ENCODE measurements at places on chromosomes 7 and 10.

DNA sequence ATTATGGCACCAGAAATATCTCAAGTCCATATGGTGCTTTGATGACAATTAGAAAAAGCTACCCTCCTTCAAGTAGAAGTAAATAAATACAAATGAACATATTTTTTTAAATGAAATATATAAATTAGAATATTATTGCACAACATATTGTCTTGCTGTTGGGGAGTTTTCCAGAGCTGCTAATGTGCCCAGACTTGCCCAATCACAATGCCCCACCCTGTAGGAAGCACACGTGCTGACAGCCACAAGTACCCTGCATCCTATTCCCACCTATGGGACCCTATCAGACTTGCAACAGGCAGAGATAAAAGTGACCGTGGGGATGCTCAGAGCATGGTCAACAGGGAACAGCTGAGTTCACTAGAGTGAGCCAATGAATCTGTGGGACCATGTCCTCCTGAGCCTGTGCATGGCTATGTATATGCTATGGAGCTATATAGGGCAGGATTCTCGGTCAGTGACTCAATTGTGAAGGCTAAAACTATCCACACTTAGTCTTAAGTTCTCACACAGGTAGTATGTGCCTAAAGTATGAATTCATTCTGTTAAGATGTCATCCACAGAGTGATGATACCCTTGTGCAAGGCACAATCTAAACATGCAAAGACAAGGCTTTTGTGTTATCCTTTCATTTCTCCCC lies 336.0 kb downstream of the HGF start:
- no peak for DNase-seq

- DNase-seq: no peak
Observed at GRCh38 chr10:69891057-69891617, 89.4 kb downstream of the COL13A1 start.

GRCh38 chr10:63434866-63435854 lies 30.6 kb downstream of the JMJD1C start:
- DNase-seq: no peak

- no peak for DNase-seq
Observed at GRCh38 chr7:3835109-3835508, 534.1 kb downstream of the SDK1 start.

DNA sequence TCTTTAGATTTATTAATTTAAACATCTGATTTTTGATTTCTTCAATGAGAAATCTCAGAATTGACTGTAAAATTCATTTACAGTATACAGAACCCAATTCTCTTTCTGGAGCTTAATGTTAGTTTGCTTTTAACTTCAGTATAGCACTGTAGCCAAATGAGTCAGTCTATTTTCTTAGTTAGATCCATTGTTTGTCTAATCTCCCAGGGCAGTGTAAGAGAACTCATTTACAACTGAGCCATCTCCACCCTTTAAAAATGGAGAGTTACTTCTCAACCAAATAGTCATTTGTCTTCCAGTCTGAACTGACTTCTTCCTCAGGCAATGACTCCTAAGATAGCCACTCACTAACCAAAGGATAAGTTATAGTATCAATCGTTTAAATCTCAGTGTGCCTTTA lies 3.0 kb upstream of the WNT2 start:
- no peak for DNase-seq

GRCh38 chr7:18459484-18460245 lies 35.9 kb upstream of the HDAC9 start:
- no peak for DNase-seq

GRCh38 chr7:44636926-44637325 lies 30.5 kb downstream of the OGDH start:
- no peak for DNase-seq

DNA sequence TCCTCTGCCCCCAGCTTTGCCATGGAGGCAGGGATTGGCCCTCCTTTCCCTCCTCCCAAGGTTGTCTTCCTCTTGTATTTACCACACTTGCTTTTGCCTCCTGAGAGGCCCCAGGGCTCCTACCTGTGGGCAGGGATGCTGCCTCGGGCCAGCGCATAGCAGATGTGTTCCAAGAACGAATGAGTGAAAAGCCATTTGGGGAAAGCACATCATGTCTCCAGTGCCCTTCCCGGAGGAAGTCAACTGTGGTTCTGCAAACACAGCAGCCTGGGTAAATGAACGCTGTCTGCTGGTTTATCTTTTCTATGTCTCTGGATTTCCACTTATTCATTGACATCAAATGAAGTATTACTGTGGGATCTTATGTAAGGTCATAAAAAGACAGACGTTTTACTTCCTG lies 161.7 kb downstream of the FANK1 start:
- DNase-seq: no peak

GRCh38 chr7:10507032-10507431 lies 466.6 kb upstream of the PHF14 start:
- no peak for DNase-seq

GRCh38 chr7:135661311-135662122 lies 797 bp upstream of the STMP1 start:
- no peak for DNase-seq

DNA sequence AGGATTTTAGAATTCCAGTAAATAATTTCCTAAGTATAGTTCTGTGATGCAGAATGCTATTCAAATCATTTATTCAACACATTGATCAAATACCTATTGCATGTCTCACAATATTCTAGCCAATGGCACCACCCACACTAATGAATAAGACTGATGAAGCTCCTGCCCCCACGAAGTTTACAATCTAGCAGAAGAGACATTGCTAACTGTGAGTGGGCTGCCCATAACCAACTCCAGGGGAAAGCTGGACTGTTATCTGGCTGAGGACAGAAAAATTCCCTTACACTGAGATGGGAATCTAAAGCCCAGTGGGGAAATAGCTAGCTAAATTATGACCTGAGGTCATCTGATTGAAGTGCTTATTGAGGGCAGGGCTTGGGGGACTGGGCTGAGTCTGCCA lies 128.8 kb upstream of the LYZL2 start:
- no peak for DNase-seq

GRCh38 chr10:34001087-34001580 lies 666.7 kb upstream of the NRP1 start:
- DNase-seq: no peak

DNA sequence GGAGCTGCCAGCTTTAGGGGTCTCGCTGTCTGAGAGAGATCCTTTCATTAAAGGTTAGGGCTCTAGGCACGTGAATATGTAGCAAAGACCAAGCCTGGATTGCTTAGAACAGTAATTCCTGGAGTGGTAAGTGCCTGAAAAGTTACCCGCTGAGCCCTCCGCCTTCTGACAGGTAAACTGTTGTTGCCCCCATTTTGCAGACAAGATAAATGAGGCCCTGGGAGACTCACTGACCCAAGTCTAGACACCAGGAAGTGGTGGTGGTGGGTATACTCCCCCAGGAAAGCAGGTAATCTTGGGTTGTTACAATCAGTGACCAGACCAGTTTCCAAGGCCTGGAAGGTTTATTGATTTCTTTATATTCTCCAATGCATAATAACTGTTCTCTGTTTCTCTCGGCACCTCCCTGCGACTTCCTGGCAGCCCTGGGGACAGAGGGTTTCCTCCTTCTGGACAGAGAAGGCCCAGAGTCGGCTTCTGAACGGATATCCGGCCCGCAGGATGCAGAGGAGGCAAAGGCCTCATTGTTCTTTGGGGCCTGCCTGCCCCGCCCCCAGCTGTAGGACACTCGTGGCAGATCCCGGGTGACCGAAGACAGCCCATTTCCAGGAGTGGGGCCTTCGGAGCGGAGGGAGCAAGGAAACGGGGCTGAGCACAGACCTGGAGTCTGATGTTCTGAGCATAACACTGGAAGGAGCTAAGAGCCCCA lies 1.3 kb upstream of the GRK5 start:
- DNase-seq: peak; percentile 41

DNA sequence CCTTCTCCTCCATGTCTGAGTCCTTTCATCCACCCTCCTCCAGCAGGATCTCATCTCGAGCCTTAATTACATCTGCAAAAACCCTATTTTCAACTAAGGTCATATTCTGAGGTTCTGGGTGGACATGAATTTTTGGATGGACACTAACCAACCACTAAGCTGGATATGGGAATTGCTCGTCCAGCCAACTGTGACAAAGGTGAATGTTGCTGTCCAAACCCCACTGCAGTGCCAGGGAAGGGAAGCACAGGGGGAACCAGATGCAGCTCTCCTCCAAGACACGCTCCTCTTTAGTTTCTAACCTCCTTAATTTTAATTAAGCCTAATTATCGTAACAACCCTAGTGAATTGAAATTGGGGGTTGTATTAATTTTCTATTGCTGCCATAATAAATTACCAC lies 65.1 kb upstream of the EBF3 start:
- DNase-seq: no peak

GRCh38 chr7:1241258-1241602 lies 8.6 kb downstream of the UNCX start:
- DNase-seq: no peak

DNA sequence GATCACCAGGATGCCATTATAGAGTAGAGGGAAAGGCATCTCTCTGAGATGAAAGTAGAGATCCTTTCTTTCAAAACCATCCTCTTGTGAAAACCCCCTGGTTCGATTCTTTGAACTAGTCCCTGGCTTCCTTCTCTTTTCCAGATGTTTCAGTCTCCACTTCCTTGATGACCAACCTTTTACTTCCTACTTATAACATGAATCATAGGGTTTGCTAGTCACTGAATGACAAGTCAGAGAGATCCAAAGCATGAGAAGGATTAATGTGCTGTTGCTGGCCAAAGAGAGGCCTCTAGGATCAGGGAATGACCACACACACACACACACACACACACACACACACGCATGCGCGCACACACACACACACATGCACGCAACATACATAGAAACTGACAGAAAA lies 161.1 kb upstream of the FRMD4A start:
- DNase-seq: no peak

GRCh38 chr7:100221231-100221718 lies 1.5 kb downstream of the PVRIG start:
- DNase-seq: peak; percentile 79

GRCh38 chr7:37467002-37467401 lies 18.3 kb upstream of the ELMO1 start:
- DNase-seq: no peak

DNA sequence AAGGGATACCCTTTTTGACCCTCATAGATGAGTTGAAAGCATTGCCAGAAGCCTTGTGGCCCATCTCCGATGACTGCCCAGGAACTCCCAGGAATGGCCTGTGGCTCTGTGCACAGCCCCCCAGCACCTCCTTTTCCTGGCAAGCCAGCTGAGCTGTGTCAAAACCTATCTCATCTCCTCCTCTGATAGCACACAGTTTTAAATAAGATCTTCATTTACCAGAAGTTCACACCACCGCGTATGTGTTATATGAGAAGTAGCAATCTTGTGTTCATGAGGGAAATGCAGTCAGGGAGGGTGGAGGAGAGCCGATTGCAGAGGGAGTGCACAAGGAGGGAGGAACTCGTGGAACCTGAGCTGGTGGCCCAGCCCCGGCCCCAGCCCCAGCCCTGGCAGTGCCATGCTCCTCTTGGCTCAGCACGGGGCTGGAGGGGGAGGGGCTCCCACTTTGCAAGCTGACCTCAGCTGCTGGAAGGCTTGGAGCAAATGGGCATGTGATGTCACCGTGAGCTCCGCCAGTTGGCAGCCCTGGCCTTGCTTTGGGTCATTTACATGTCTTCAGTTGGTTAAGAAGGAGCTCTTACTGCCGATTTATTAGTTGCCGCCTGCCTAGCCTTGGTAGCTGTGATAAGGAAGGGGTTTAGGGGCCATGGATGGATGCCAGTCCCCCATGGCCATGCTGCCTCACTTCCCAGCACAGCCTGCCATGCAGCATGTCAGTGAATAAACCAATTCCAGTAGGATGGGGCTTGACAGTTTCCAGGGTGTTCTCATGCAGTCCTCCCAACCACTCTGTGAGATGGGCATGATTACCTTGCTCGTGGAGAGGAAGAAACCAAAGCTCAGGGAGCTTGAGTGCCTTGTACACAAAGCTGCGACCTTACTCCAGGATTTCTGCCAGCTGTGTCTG lies 20.0 kb downstream of the UNC5B start:
- no peak for DNase-seq

DNA sequence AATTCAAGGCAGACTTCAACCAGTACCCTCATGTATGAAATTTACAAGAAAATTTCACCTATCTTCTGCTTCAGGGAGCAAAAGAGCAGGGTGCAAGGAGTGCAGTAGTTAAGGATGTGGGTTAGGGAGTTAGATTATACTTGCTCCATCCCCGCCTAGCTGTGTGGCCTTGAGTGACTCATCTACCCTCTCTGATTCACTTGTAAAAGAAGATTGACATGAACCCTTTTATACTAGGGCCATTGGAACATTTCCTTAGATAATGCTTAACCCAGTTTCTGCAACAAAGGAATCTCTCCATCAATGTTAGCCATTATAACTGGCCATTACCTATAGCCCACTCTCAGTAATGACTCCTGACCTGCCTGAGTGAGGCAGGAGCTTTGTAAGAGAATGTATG lies 10.2 kb upstream of the HSPA12A start:
- DNase-seq: no peak

DNA sequence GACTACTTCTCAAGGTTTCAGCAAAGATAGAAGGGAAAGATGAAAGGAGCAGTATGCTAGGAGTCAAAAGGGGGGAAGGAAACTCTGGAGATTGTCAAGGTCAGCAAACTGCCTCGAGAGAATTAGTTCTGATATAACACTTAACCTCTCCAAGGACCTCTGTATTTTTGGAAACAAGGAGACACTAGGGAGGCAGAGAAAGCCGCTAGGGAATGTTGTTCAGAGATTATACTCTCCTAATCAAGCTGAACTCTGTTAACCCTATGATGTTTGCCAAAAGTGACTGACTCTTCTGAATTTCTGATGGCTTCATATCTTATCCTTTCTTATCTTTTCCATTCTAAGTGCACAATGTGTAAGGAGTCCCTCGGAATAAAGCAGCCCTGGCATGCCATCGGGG lies 27.1 kb downstream of the CREM start:
- DNase-seq: no peak

- DNase-seq: peak; percentile 82
Observed at GRCh38 chr7:151876899-151877777, at the start of gene PRKAG2. Gene PRKAG2, minus strand, starts transcription at chr7:151877115. Its CDS starts 495 bp downstream, at chr7:151876620.

GRCh38 chr10:133151543-133151972 lies 8.5 kb upstream of the KNDC1 start:
- DNase-seq: no peak

GRCh38 chr10:78412605-78413004 lies 378.9 kb downstream of the RPS24 start:
- DNase-seq: no peak

DNA sequence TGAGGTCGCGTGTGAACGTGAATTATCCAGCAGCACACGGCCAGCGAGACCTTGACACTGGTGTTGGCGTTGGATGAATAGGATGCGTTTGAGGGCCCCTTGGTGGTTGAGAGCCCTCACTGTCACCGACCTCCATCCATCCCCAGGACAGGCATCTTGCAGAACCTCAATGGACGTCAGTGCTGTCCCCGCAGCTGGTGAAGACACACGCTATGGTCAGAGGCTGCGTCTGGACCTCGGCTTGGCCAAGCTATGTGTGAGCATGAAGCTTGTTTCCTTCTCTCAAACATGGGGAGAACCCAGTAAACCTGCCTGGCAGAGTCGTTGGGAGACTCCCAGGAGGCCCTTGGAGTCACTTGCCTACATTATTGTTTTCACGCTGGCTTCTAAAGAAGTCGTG lies 229.2 kb downstream of the ADARB2 start:
- DNase-seq: no peak

- DNase-seq: no peak
Observed at GRCh38 chr10:111481866-111482265, 405.0 kb downstream of the ADRA2A start.

All from activated naive CD4-positive, alpha-beta T cell treated with anti-CD3 and anti-CD28 coated beads, Interleukin-2, amount 50 U/mL, for 16 hours (primary cell).